Stimulated activated CD4-positive, alpha-beta T cell treated with anti-CD3 and anti-CD28 coated beads, Interleukin-1b, Interleukin-23, amount 100 ng/mL, for 48 hours (primary cell): ENCODE measurements at places on chromosomes 13 and 19.

DNA sequence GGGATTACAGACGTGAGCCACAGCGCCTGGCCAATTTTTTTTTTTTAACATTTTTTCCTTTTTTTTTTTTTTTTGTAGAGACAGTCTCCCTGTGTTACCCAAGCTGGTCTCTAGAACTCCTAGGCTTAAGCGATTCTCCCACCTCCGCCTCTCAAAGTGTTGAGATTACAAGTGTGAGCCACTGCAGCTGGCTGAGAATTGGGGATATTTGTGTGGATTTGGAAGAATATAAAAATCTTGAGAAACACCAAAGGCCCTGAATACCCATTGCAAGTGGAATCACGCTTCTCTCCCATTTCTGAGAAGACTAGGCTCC, 79.9 kb upstream of the ABCC4 start:
- no peak for DNase-seq

DNA sequence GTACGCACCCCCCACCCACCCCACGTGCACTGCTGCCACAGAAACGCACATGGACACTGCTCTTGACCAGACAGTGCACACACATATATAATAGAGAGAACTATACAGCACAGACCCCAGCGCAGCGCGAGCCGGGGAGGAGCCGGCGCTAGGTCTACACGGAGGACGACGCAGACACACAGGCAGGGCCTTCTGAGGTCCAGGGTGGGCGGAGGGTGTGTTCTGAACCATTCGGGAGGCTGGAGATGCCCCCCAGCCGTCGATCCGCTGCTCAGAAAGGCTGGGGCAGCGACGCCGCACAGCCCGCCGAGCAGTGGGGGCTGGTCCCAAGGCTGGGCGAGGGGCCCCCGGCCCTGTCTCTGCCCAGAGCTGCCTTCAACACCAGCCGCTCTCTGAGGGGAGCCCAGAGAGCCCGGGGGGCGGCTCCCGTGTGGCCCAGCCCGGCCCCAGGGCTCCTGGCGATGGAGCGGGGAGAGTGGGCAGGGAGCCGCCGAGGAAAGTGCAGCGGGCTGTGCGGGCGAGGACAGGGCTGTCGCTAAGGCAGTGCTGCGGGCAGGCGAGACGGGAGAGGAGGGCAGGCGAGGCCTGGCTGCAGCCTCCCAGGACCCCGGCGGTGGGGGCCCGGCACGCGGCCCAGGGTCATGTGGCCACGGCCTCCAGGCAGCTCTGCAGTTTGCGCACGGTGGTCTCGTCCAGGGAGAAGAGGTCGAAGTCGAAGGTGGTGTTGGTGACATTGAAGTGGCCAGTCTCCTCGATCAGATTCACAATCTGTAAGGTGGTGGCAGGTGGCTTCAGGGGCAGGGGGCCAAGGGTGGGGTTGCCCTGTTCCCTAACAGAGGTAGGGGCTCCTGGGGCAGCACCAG, 67.1 kb downstream of the MLLT1 start:
- no peak for DNase-seq

DNA sequence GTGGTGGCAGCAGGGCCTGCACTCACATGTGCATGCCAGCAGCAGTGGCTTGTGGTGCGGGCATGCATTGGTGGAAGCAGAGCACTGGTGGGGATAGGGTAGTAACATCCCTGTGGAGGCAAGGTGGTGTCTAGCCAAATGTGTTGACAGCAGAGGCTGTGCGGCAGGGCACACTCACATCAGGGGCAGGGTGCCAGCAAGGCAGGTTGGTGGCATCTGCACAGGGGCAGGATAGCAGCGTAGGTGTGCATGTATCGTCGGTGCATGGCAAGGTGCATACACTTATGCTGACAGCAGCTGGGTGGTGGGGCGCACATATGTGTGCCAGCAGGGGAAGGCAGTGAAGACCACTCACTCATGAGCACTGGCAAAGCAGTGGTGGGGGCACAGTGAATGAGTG, 211.5 kb upstream of the CSNK1A1L start:
- DNase-seq, result no peak

GRCh38 chr13:111397202-111397880, 76.9 kb downstream of the TEX29 start:
- DNase-seq, result no peak

DNA sequence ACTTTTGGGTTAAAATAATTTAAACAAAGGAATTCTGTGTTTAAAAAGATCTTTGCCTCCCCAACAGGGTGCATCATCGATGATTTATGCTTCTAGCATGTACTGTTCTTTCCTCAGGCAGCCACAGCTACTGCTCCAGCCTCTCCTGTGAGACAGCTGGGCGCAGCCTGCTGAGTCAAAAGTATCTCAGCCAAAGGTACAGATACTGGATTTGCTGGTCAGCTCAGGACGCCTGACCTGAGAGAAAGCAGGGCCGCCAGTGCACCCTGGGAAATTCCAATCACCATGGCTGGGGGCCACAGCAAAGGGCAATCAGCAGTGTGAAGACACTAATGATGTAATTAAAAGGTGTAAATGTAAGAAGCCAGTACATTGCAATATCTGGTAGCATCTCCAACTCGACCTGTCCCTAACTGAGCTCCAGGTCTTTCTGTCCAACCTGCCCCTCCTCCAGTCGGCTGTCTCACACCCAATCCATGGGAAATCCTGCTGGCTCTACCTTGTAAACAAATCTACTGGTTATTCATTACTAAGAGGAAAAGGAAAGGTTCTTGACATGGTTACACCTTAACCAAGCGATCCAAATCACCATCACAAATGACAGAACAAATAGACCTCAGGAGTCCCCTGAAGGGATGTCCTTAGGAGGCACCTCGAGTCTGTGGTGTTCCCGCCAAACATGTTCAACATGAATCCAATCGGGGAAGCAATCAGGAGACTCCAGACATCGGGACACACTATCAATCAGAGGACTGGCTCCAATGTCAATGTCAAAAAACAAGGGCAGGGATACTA, 7.3 kb downstream of the OPA3 start:
- no peak for DNase-seq

DNA sequence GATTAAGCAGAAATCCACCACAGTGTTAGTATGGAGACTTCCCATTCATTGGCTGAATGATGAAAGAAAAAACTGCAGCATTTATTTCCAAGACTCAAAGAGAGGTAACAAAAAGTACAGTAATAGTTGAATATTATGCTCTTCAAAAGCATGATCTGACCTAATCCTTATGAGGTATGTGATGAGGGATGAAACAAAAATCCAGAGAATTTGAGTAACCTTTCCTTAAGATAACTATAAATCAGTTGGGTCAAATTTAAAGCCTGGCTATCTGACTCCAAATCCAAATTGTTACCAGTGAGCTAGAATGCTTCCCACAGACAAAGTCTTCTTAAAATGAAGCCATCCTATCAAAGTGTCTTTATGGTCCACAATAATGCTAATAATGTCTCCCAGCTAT, 38.1 kb downstream of the NUFIP1 start:
- no peak for DNase-seq
